ENCODE measurements at places on chromosomes 5 and 9.
A peak's percentile ranks its signal among the peaks of the same experiment; 100 is the strongest.

GRCh38 chr5:150639377-150639692 lies 1.1 kb upstream of the SYNPO start:
- no peak for DNase-seq

- no peak for DNase-seq
These were observed 58.1 kb downstream of the STARD4 start for GRCh38 chr5:111454198-111454622.

DNA sequence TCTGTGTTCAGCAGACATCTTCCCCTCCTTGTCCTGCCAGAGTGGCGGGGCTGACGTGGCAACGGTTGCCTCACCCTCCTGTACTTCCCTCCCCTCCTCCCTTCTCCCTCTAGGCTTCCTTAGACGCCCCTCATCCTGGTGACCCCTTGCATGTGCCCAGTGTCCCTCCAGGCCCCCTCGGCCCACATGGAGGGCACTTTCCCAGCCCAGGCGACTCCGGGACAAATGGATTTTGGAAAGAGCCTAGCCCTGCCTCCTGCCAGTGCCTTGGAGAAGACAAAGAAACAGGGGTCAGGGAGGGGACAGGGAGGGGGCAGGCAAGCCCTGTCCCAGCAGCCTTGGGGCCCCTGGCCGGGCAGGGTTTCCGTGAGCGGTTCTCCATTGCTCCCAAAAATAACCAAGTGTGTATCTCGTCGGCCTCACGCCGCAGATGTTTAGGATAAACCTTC lies 38.3 kb upstream of the NEURL1B start:
- DNase-seq, result no peak

DNA sequence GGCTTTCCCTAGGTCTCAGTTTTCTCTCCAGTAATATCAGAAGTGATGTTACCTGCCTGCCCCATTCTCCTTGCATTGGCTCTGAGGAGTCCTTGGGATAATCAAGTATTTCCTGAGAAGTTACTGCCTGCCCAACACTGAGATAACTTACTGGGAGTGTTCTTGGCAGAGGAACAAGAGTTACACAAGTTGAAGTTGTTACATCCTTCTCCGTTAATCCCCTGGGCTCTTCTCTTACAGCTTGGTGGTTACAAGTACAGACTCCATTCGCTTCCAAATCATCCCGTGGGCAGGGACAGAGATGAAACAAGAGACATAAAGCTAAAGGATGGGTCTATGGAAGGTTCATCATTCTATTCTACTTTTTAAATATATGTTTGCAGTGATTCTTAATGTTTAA lies 74.1 kb upstream of the SAP30L start:
- no peak for DNase-seq

GRCh38 chr5:81789033-81789432 lies 38.1 kb upstream of the SSBP2 start:
- DNase-seq, result no peak

- DNase-seq, result no peak
These were observed 280.4 kb downstream of the FER start for GRCh38 chr5:109027983-109028607.

DNA sequence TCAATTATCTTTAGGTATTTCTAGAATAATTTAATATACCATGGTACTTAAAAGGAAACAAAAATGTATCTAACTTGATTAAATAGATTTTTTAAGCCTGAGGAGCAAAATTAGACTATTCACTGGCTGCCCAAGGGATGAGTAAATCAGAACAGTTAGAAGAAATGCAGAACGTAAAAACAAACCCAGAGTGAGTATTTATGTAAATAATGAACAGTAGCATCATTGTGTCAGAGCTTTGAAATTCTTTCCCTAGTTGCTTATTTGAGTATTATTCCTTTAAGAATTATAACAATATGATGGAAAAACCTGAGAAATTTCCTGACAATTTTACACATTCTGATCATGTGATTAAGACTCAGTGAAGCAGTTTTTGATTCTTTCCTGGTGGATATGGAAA lies 200.9 kb downstream of the GDNF start:
- DNase-seq, result no peak

DNA sequence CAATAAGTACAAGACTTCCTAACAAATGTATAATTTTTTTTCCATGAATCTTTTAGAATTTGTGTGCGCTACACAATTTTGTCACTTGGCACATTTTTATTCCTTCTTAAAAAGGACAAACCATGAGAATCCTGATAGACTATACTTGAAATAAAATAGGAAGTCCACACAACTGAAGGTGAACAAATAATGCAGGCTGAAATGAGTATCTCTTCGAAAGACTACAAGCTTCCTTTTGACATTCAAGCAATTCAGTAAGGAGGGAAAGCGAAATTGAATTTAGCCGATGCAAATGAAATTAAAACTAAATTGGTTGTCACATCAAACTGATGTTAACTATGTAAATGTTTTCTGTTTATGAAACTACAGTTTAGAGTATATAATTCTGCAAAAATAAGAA lies 374.4 kb upstream of the CCNH start:
- DNase-seq, result no peak

DNA sequence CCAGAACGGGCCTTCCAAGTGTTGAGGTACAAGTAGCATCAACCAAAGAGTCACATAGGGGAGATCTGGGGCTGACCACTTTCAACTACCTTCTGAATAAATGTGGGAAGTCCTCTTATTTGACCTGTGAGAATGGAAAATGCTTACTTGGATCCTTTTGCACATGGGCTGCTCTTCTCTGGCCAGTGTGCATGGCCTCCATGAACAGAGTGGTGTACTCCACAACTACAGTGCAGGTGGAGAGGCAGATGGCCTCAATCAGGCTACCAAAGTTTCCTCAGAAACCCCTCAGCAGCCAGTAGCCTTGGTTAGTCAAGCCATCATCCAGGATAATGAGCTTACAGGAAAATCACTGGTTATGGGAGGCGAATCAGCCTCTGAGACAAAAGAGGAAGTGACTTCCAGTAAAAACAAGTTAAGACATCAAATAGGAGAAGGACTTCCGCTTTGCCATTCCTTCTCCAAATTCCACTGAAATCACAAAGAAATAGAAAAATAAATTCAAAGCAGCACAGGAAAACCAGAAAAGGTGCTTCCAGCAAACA lies 18.3 kb upstream of the FCHO2 start:
- DNase-seq, result no peak

- no peak for DNase-seq
These were observed at the start of gene ZNF608 for GRCh38 chr5:124745928-124746915. Gene ZNF608 (minus strand): TSS chr5:124746639. CDS start chr5:124744989, 1,650 bp downstream.

GRCh38 chr5:158519433-158520021 lies 580.2 kb downstream of the EBF1 start:
- DNase-seq, result no peak

DNA sequence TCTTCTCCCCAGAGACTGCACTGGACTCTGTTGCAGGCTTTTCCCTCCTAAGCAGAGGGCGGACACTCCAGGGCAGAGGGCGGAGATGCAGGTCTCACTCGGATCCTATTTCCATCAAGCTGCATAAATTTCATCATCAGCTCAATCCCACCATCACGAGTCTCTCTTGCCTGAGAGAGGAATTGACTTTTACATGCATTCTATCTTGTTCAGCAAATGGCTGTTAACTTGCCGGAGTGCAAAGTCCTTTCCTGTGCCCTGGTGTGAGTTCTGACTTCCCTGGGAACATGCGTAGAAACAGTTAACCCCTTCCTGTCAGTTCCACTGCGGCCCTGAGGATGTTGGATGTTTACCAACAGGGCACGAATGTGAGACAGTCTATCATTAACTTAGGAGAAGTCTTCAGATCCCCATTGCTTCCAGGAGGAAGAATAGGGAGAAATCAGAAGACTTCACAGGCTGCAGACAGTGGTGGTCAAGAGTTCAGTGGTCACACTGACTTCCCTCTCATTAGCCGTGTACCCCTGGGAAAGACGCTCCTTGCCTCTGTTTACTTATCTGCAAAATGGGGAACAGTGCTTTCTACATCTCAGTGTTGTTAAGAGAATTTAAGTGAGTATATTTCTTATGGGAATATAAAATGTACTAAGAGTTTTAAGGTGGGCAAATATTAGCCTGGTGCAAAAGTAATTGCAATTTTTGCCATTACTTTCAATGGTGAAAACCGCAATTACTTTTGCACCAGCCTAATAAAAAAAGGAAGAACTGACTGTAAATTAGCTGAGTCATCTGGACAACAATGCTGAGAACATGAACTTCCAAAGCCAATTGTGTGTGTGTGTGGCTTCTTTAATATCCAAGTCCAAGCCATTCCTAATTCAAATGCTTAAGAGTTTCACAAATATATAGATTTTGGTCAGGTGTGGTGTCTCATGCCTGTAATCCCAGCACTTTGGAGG lies 248.0 kb downstream of the DRD1 start:
- DNase-seq, result no peak

- no peak for DNase-seq
These were observed 181.2 kb upstream of the DMAC1 start for GRCh38 chr9:7980691-7981289.

DNA sequence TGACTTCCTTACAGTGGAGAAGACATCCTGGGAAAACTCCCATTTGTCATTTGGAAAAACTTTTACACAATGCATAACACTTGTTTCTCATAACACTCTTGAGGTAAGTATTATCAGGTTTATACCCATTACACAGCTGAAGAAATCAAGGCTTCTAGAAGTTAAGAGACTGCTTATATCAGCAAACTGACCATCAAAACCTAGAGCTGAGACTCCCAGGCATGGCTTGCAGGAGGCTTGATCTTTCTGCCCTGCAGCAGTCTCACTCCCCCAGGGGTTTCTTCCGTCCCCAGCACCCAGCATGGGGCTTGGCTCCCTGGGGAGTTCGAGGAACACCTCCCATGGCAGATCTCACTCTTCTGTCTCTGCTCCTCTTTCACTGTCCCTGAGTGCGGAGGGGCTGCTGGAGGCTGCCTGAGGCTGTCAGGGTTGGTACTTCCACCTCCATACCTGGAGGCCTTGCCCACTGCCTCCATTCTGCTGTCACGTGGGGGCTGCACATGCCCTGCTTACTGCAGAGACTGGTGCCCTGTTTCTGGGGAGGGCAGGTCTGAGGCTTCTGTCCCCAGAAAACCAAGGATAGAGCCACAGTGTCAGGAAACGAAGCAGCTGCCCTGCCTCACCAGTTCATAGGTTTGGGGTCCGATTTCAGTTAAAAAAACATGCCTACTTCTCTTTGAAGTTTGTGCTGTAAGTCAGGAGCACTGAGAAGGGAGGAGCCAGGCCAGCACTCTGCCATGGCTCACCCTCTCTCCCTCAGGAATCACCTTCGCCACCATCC lies 202.5 kb downstream of the PAX5 start:
- DNase-seq, result no peak

- DNase-seq, result peak; percentile 98
These were observed at the start of gene CREBRF for GRCh38 chr5:173055983-173056782. Gene CREBRF (plus strand): TSS chr5:173056352. CDS start chr5:173080776, 24,424 bp downstream.

DNA sequence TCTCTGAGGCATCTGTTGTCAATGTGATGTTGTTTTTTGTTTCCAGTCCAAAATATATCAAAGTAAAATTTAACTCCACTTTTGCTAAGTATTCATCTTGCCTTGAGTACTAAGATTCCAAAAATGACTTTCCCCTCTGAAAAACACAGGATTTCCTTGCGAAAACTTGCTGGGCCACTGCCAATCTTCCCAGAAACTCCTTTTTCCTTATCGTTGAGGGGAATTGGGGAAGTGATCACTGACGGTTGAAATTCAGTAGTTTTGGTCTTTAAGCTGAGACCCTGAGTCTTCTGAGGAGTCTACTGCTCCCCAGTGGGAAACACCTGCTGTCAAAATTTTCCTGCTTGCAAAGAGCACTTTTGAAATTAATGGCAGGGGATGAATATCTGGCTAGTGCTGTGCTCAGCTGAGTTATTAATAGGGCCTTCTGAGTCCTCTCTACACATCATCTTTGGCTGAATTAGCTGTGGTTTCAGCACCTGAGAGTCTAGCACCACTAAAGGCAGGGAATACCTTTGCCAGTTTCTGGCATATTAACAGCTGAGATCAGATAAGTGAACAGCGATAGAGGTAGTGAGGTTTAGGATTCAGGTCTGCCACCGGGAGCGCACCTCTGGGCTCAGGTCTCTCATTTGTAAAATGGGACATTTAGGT lies 18.0 kb downstream of the TLR4 start:
- no peak for DNase-seq

GRCh38 chr5:127040796-127041520 lies 10.6 kb upstream of the MARCHF3 start:
- DNase-seq, result no peak

DNA sequence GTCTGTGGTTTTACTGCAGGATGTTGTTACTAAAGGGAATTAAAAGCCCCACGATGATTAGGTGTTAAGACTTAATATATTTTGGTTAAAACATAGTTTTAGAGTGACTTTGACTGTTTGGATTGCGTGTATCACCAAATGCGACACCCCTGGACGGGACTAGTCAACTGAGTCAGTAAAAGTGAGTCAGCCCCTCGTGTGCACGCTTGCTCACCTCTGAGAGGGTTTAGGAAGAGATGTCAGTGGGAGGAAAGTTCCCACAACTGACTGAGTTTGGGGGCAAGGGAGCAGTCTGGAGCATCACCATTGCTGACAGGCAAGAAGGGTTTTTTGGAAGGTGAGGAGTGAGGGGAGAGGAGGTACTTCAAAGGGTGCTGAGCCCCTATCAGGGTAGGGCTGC lies 14.4 kb upstream of the DMRT3 start:
- DNase-seq, result no peak

GRCh38 chr9:112176524-112176923 lies 1.4 kb upstream of the SUSD1 start:
- DNase-seq, result peak; percentile 57
